Frontal cortex (tissue), 4 donors: ENCODE measurements at places on chromosomes 5 and 9. TPM values are rescaled to one million over a fixed set of nuclear protein-coding genes. Genes with fewer than 3 reads are reported as not detected.

GRCh38 chr9:82991671-82992070 lies 71.3 kb downstream of the RASEF start:
- DNase-seq: no peak

- no peak for DNase-seq
Measured at GRCh38 chr9:37965116-37965515, 61.2 kb upstream of the SLC25A51 start.

- DNase-seq: no peak
Measured at GRCh38 chr9:134441227-134442084, 115.2 kb downstream of the RXRA start.

DNA sequence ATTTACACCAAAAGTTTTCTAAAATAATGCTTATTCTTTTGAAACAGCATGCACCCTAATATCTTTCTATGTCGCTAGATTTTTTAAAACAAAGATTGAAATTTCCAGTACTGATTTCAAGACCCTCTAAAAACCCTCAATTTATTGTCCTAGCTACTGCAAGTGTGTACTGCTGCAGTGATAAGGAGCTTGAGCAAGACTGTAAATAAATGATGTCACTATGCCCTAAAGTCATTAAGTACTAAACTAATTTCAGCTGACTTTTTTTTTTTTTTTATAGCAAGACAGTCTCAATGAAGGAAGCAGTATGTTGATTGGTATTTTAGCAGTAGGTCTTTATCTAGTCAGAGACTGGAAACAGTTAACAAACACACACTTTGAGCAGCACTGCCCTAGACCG lies 12.2 kb upstream of the MIER3 start:
- DNase-seq: no peak

GRCh38 chr5:167819406-167819805 lies 472.0 kb upstream of the WWC1 start:
- no peak for DNase-seq

- no peak for DNase-seq
Measured at GRCh38 chr5:159096243-159096923, 3.3 kb downstream of the EBF1 start.

CDHR2 gene
- under 0.01 TPM for total RNA-seq

- DNase-seq: no peak
Measured at GRCh38 chr9:18297056-18297841, 176.7 kb upstream of the ADAMTSL1 start.

- DNase-seq: no peak
Measured at GRCh38 chr9:83707518-83707767, 315 bp downstream of the UBQLN1 start.

DNA sequence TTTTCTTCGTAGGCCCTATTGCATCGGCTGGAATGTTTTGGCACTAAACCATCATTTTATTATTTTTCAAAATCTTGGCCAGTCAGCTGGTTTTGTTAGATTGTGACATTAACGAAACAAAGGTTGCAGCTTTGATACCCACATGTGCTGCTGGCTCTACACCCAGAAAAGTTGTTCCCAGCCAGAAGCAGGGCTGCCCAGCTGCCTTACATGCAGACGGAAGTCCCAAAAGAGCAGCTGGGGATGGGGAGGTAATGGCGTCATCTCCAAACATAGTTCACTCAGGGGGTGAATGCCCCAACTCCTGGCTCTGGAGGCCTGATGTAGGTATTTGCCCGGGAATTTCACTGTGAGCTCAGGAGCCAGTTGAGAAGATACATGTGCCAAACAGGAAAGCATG lies 23.3 kb downstream of the TMEM171 start:
- DNase-seq: no peak

GRCh38 chr9:87372356-87372851 lies 125.3 kb upstream of the DAPK1 start:
- DNase-seq: no peak

GFI1B gene
- total RNA-seq: 0.41 TPM

GRCh38 chr5:9197881-9198260 lies 348.0 kb downstream of the SEMA5A start:
- DNase-seq: no peak

GM2A gene
- total RNA-seq: 7.3 TPM

GRCh38 chr9:76688471-76689238 lies 75.6 kb upstream of the PCA3 start:
- DNase-seq: no peak

- DNase-seq: no peak
Measured at GRCh38 chr5:137073189-137073588, 425.9 kb downstream of the SPOCK1 start.

WHRN gene
- 0.41 TPM for total RNA-seq

WDR31 gene
- 2.4 TPM for total RNA-seq

DNA sequence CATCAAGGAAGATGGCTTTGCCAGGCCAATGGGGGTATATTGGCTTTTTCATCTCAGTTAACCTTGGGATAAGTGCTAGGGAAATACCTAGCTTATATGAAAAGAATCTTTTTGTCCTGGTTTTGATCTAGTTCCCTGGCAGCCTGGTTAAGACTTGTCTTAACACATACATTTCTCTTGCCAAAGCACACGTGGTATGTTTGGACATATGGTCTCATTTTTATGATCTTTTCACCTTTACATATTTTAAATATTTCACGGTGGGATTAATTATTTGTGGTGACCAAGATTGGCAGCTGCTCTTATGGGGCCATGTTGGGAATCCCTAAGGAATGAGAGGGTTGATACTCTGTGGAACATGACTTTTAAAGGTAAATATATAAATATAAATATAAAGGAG lies 312.5 kb downstream of the NPR3 start:
- no peak for DNase-seq

EFNA5 gene
- total RNA-seq: 13.5 TPM

DNA sequence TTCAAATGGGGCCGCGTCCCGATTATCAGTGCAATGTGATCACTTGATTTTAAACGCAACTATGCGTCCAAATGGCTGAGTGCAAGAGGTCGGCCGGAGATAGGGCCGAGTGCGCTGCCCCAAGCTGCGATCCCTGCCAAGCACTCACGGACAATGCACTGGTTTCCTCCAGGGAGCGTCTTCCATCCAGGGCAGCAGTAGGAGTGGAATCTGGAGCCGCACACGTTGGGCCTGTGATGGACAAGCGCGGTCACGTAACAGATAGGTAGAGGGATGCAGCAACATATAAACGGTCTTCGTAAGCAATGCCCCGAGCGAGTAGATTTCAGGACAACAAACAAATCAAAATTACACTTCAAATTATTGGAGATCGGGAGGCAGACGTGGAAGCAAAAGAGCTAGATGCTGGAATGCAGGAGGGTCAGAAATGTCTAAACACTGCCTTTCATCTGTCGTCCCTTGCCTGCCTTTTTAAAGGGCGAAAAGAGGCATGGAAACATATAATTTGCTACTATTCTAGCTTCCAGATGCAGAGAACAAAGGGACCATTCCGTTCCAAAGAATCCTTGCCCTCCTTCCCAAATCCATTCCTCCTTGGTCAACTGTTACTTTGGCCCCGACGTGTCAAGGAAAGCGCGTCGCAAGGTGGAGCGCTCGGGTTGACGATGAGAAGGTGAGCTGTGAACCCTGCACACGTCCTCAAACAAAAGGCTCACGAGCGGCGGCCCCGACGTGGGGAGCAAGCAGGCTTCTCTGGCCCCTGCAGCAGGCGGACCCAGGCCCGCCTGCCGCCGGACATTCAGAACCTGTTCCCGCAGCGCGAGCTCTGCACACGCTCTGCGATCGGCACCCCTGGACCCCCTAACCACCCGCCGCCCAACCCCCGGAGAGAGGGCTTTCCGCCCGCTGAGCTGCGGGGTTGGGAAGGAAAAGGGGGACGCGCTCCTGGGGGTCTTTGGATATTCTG lies 1.5 kb downstream of the FBN2 start:
- DNase-seq: no peak

ANKDD1B gene
- 1.2 TPM for total RNA-seq

FRMPD1 gene
- total RNA-seq: 0.41 TPM

- no peak for DNase-seq
Measured at GRCh38 chr5:124342584-124342983, 403.9 kb downstream of the ZNF608 start.
